ENCODE measurements at places on chromosomes 6 and 20.
A peak's percentile ranks its signal among the peaks of the same experiment; 100 is the strongest.

DNA sequence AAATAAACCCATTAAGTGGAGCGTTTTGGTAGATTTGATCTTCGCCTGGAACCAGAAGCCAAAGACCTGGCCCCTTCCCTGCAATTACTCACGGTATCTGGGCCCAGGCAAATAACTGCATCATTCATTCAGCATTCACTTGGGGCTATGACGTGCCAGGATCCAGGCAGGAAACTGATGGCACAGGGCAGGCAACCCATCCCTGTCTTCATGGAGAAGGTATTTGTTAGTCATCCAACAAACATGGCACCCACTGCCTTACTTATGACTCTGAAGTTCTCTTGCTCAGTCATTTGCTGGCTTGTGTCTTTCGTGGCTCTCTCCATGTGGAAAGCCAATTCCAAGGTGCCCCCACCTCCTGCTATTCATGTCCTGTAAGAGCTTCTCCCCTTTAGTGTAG lies 232.4 kb downstream of the BMP7 start:
- DNase-seq = no peak

GRCh38 chr20:7716286-7716972 lies 223.8 kb downstream of the HAO1 start:
- DNase-seq = no peak

DNA sequence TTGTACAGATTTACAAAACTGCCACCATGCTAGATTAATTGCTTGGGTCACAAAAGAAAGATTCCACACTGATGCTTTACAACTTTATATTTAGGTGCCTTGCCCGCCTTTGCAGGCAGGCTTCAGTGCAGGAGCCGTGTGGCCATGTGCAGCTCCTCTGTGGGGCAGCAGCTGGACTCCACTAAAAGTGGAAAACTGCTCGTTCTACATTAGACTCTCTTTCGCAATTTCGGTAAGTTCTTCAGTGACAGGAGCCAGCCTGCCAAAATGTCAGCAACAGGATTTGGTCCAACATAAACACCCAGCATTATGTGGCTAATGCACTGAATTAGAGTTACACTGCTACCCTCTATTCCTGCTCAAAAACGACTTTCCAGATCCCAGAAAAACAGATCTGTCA lies 174.4 kb upstream of the KCNK16 start:
- DNase-seq = no peak

GRCh38 chr6:11324453-11325015 lies 92.1 kb upstream of the NEDD9 start:
- no peak for DNase-seq

DNA sequence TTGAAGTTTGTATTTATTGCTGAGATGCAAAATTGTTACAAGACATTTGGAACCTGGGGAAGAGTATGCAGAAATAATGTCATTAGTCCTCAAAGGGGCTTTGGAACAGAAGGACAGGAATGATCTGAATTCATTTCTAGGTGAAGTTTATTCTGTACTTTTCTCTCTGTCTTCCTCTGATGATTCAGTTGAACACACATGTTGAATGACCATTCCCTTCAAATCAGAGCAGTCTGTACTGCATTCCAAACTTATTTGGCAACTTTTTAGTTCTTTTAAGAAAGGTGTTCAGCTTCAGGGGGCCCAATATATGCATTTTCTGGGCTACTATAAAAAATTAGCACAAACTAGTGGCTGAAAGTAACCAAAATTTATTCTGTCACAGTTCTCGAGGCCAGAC lies 213.9 kb upstream of the LAMP5 start:
- DNase-seq = no peak

GRCh38 chr6:76435174-76435573 lies 362.7 kb upstream of the IMPG1 start:
- no peak for DNase-seq

DNA sequence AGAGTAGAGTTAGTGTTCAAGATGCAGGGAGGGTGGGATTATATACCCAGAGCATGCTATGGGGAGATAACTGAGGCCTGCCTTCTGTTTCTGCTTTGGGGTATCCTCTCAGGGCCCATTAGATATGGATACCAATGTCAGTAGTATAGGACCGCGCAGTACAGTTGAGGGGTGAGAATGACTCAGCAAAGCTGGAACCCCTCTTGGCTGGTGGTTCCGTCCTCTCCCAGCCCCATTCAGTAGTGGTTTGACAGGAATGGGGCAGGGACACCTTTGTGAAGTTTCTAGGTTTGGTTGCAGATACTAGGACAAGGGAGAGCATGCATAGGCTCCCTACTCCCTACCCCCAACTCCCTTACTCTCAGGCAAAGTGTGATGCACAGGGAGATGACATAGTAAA lies 47.8 kb downstream of the EIF2S2 start:
- DNase-seq = no peak

DNA sequence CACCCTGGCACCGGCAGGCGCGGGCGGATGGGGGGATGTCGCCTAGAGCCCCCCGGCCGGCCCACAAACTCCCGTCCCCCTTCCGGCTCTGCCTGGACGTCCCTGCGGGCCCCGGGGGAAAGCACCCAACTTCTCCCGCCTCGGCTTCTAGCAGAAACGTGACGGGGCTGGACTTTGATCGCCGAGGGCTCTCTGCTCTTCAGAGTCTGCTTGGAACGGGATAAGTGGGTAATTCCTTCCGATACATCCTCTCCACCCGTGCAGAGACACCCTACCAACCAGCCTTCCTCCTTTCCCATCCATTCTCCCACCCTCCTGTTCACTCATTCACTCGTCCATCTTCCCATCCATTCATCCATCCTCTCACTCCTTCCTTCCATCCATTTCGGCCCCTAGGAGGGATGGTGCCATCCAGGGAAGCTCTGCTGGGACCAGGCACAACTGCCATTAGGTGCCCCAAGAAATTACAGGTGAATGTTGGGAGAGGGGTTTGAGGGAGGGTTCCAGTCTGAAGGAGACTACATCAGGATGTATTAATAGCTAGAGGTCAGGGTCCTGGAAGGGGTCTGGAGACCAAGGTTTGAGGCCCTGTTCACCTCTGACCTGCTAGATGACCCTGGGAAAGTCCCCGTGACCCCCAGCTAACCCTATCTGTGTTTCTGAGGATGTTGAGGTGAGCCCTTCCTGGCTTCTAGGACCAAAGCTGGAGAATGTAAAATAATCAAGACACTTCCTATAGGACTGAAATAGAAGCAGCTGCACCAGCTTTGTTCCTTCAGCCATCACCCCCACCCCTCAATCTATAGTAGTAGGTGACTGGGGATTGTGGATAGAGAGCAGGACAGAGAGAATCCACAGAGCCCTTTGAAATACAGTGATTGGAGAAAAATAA lies 538 bp downstream of the TTLL9 start:
- DNase-seq = peak; percentile 10

DNA sequence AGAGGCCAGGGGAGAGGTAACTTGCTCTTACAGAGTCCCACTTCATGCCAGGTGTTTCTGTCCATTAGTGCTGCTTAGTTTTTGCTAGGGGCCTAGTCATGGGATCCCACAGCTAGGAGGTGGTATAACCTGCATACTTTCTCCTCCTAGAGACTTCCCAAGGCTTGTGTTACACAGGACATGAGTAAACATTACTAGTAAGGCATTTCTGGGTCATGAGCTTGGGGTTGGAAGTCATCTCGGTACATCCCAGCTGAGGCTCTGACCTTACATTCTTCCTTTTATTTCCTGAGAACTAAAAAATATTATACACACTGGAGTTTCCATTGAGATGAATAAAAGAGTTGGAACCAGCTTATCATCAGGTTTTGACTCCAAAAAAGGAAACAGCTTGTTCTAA lies 20.9 kb upstream of the PNPLA1 start:
- DNase-seq = no peak

DNA sequence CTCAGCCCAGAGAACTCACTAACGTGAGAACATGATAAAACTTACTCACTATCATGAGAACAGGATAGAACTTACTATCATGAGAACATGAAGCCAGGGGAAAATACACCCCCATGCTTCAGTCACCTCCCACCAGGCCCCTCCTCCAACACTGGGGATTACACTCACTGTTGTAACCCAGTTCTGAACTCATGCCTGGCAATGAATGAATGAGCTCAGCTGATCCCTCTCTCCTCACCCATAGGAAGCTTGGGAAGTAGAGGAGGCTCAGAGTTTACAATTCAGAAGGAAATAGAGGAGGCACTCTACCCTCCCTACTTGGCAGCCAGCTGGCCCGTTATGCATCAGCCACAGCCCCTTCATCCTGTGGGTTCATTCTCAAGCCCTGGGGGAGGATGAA lies 102.5 kb downstream of the EYA2 start:
- DNase-seq = no peak

DNA sequence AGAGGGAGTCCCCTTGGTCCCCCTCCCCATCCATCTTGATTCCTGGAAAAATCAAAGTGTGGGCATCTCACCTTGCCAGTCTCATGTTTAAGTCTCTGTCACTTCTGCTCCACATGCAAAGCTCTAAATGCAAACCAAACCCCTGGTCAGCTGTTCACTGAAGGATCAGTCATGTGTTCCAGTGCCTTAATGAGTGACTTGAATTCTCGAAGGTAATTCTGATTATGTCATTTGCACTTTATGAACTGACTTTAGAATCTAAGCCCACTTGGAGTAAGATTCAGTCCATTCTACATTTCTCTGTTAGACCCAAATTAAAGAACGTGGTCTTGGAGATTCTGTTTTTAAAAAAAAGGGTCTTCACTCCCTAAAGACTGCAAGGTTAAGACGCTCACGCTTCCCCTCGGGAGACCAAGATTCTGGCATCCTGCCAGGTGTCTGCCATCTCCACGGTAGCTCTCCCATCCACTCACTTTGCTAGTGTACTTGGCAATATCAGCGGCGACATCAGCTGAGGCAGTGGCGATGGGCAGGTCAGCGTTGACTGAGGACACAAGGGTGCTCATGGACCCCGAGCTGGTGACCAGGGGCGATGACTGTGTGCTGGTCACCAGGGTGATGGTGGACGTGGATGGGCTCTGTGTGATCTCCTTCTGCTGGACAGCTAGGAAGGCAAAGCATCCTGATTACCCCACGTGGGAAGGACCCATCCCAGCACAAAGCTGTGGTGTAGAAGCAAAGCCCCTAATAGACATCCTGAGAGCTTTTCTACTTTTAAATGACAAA lies 120.5 kb downstream of the ZMYND8 start:
- DNase-seq = no peak

DNA sequence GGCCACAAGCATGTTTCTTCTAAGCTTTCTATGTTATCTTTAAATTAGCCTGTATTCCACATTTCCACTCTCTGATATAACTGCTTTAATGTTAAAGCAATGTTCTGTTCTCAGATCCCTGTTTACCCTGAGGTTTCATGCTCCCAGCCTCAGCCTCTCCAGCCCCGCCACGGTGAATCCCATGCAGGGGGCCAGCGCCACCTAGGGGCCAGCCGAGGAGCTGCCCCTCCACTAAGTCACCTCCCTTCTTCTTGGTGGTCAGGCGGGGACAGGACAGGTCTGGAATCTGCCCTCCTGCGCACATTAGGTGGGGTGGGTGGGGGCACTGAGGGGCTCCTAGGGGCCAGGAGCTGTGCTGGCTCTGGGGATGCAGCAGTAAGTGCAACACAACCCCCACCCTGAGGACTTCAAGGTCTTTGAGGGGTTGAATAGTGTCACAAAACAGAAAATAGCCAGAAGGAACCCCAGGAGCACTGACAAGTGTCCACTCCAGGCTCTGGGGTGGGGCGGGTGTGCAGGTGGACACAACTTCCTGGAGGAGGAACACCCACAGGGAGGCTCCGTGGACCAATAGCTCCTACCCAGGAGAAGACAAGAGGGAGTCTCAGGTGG lies 61.6 kb downstream of the RAB44 start:
- DNase-seq = peak; percentile 70

- DNase-seq = no peak
Observed at GRCh38 chr20:59508729-59509128, 95.6 kb upstream of the PHACTR3 start.

GRCh38 chr20:10674684-10675449 lies 1.1 kb upstream of the JAG1 start:
- DNase-seq = peak; percentile 45

DNA sequence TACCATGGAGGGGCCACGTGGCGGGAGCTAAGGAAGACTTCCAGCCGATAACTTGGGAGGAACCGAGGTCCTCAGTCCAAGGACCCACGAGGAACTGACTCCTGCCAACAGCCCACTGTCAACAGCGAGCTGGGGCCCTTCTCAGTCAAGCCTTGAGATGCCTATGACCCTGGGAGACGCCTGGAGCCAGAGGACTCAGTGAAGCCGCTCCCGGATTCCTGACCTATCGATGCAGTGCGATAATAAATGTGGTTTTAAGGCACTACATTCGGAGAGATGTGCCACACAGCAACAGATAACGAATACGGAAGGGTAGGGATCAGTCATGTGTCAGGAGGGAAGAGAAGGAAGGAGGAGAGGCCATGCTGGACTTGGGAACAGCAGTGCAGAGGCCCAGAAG lies 208.5 kb downstream of the NFATC2 start:
- no peak for DNase-seq

DNA sequence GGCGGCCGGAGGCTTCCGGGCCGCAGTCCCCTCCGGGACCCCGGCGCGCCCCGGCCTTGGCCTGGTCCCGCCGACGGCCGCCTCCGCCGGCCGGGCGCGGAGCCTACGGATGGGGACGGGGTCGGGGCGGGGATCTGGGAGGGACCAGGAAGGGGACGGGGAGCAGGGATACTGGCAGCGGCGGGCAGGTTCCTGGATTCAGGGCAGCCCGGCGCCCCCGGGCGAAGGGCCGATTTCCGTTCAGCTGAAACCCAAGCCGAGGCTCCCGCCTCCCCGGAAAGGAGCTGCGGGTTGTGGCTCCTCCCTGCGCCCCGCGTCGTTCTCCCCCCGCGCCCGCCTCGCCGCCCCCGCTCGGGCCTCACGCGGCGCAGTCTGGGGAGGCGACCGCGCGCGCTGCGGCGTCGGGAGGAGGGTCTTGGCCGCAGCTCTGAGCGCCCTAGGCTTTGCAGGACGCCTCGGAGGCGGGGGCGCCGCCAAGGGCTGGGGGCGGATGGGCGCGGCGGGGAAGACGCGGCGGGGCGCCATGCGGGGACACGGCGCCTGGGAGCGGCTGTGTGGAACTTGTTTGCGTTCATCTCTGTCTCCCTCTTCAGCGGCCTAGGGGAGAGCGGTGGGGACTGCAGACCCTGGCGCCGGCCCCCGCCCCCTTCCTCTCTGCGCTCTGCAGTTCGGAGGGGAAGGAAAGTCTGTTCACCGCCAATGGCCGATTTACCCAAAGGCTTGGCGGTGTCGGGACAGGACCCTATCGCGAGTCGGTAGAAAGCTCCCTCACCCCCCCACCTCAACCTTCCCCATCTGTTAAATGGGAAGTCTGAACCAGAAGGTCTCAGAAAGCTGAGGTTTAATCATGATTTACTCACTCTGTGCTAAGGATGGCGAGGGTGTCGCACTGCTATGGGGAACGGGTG lies 22.7 kb upstream of the TMEM181 start:
- DNase-seq = peak; percentile 52

- DNase-seq = no peak
Observed at GRCh38 chr20:46637020-46637419, 14.2 kb downstream of the SLC13A3 start.

GRCh38 chr6:38806271-38806670 lies 91.2 kb downstream of the DNAH8 start:
- DNase-seq = no peak

- DNase-seq = no peak
Observed at GRCh38 chr6:76792394-76792793, 670.9 kb downstream of the HTR1B start.

DNA sequence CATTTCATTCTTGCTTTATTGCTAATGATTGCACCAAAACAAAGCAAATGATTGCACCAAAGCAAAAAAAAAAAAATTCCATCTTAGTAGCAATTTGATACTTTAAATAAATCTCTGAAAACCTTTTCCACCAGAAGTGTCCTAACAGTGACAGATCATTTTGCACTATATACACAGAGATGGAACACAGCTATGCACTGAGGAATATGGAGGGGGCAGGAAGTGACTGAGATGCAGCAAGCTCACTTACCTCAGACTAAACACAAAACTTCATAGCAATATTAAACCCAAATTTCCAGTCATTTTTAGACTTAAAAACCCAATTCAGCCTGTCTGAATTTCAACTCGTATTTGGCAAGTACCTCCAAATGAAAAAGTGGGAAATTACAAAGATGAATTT lies 41.2 kb downstream of the HIVEP2 start:
- no peak for DNase-seq

Data from NCI-H2227 treated with DMSO at 0.1 percent for 48 hours (cell line).